Stimulated activated memory B cell treated with anti-CD40 and anti-IgM and Interleukin-4, amounts not matched to agents 10 μg/mL and 1 μg/mL and 100 μg/mL, for 72 hours (primary cell): ENCODE measurements at places on chromosomes 16 and 17.

DNA sequence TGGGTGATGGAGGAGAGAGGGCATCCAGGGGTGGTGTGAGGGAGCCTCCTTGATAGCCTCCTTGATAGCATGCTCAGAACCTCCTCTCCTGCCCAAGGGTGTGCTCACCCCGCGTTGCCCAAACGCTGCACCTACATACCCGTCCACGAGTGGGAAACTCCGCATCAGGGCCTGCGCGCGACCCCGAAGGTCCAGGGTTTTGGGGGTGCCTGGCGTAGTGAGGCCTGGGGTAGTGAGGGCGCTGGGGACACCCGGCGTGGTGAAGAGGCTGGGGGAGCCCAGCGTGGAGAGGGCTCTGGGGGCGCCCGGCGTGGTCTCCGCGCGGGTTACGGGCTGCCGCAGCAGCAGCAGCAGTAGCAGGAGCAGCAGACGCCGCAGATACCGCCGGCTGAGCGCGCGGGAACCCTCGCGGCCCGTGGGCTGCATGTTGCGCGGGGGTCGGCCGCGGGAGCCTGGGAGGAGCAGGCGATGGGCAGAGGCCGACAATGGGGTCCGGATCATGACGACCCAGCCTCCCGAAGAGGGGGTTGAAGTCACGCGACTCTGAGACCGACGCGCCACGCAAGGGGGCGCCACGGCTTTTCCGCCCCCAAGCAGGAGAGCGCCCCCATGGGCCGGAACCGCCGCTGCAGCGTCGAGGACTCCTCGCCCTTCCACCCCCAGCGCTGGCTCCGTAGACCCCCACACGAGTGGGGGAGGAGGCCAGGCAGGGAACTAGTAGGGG lies at the start of gene DPEP3:
TSS of gene DPEP3 (minus strand) at position 545 of the 724 bp plus-strand sequence. CDS start at position 426, 119 bp downstream.
- ATAC-seq = no peak

DNA sequence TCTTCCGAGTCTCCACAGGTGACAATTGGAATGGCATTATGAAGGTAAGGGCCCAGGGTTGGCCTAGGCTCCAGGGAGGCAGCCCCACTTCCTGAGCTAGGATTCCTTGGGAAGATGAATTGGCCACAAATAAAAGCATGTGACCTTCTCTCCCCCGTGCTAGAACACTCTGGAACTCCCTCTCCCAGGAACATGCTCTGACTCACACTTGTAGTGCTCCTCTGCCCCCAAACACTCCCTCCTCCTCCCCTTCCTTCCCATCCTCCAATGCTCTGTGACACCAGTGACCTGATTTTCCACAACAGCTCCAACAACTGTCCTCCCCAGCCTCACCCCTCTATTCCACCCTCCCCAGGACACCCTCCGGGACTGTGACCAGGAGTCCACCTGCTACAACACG lies 16.4 kb upstream of the ABCC3 start:
- ATAC-seq = no peak

GRCh38 chr16:23700509-23700908 lies 12.5 kb downstream of the ERN2 start:
- ATAC-seq = no peak

DNA sequence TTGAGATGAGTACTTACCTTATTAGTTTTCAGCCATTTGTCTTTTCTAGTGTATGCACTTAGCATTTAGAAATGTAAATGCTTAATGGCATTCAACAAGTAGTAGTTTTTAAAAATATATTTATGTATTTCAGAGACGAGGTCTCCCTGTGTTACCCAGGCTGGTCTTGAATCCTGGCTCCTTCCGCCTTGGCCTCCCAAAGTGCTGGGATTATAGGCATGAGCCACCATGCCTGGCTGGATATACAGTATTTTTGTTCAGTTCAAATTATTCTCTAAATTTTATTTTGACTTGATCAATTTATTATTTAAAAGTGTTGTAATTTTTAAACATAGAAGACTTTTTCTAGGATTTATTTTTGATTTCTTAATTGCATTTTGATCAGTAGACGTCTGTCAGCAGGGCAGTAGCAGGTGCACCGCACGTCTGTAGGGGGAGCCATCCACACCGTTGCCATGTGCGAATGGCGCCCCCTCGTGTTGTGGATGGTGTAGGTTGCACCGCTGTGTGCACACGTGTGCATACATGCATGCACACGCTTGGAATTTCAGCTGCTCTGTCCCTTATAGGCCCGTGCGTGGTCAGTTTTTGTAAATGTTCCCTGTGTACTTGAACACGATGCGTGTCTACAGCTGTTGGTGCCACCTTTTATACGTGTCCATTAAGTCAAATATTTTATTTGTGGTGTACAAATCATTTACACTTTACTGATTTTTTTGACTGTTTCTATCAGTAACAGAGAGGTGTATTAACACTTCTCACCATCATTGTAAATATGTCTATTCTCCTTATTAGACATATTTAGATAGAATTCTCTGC lies 30.6 kb downstream of the RPTOR start:
- peak; percentile 98 for ATAC-seq

GRCh38 chr16:48810436-48810802 lies 200.4 kb upstream of the N4BP1 start:
- ATAC-seq = no peak

GRCh38 chr16:25413975-25414374 lies 156.3 kb upstream of the ZKSCAN2 start:
- no peak for ATAC-seq

- ATAC-seq = no peak
Measured at GRCh38 chr17:30947796-30948195, 23.0 kb upstream of the RNF135 start.

DNA sequence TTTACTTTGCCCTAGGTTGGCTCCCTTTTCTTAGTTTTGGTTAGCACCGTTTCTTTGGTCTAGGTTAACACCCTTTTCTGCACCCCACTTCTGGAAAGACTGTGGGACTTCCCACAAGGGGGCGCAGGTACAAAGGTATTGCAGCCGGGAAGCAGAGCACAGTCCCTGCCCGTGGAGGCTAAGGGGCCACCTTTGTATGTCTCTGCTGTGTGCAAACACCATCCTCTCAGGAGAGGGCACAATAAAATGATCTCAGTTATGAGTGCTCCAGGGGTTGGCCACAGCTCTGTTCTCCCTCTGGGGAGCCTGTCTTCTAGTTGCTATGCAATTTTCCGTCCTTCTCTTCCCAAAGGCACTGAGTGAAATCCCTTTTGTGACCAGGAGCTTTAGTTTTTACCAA lies 28.4 kb upstream of the TMC5 start:
- ATAC-seq = peak; percentile 57
